ENCODE measurements at places on chromosomes 13 and 19.

DNA sequence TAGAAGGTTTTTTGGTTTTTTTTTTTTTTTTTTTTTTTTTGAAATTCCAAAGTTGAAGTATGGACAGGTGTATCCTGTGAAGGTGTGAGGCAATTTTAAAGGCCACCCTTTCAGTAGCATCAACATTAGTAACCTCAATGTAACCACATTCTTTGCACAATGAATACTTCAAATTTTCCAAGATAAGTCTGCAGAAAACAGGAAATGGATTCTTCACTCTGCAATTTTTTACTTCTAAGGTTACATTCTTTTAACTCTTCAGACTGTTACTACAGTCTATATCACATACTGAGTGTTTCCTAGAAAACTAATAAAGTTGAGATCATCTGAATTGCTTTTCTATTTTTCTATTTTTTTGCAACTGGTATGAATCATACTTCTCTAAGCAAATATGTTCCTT is 569.0 kb upstream of the GPC6 start:
- DNase-seq, result no peak

DNA sequence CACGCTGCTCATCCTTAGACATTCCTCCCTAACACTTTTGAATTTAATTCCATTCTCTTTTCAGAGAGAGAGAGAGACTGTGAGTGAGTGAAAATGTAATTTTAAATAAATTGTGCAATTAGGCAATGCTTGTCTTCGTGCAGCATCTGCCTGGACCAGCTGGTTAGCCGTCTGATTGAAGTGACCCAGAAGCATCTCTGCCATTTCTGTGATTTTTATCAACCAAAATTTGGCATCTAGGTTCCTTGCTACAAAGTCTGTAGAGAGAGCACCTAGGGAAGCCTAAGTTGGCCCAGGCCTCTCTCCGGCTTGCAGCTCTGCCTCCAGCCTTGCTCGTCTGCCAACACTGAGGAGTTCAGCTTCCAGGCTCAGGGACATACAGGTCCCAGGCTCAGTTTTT is 138.6 kb upstream of the GPR12 start:
- DNase-seq, result no peak

- DNase-seq, result no peak
These were observed 141.2 kb downstream of the TEX29 start for GRCh38 chr13:111461445-111462149.

DNA sequence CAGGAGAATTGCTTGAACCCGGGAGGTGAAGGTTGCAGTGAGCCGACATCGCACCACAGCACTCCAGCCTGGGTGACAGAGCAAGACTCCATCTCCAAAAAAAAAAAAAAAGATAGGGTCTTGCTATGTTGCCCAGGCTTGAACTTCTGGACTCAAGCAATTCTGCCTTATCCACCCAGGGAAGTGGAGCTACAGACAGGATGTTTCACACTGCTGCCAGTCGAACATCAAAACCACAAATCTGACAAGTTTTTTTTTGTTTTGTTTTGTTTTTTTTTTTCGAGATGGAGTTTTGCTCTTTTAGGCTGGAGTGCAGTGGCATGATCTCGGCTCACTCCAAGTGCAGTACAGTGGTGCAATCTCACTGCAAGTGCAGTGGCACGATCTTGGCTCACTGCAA is 10.8 kb downstream of the XPO4 start:
- no peak for DNase-seq

DNA sequence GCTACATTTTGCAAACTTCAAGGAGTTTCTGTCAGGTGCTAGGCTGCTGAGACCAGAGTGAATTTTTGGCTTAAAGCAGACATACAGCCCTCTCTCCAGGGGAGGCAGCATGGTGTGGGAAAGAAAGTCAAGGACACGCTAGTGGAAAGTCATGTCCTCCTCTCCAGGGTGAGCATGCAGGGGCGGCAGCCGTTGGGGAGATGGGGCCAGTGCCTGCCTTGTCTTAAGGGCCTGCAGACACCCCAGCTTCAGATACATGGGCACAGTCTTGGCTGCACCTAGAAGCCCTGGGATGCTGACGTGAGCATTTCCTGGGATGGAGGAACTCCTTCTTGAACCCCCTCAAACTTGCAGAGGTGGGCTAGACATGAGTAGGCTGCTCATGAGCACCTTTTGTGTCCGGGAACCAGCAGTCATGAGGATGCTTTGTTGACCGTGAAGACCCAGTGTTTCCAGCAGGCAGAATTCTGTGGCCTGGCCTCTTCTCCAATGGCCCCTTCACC is 43.3 kb upstream of the PEPD start:
- no peak for DNase-seq

DNA sequence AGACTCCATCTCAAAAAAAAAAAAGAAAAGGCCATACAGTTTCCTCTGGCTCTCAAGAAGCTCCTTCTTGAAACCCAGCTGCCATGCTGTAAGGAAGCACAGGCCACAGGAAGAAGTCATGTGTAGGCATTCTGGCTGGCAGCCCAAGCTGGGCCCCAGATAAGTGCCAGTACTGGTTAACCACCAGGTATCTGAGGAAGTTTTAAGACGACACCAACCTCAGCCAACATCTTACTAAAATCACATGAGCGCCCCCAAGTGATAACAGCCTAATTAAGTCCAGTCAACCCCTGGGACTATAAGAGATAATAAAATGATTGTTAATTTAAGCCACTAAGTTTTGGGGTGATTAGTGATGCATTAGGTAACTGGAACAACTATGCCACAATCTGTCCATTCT is 27.4 kb upstream of the AKT2 start:
- DNase-seq, result no peak

DNA sequence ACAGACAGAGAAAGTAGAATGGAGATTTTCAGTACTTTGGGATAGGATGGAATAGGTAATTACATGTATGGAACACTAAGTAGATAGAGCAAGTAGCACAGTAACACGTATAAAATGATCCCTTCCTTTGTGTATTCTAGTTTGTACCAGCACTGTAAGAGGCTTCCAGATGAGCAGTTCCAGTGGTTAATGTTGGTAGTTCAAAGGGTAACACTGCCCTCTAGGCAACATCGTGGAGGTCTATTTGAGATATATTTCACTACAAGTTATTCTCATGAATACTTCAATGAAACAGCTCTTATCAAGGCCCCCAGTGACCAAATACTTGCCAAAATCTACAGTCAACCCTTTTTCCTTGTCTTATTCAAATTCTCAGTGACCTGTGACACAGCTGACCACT is 13.5 kb upstream of the ZNF563 start:
- DNase-seq, result no peak

DNA sequence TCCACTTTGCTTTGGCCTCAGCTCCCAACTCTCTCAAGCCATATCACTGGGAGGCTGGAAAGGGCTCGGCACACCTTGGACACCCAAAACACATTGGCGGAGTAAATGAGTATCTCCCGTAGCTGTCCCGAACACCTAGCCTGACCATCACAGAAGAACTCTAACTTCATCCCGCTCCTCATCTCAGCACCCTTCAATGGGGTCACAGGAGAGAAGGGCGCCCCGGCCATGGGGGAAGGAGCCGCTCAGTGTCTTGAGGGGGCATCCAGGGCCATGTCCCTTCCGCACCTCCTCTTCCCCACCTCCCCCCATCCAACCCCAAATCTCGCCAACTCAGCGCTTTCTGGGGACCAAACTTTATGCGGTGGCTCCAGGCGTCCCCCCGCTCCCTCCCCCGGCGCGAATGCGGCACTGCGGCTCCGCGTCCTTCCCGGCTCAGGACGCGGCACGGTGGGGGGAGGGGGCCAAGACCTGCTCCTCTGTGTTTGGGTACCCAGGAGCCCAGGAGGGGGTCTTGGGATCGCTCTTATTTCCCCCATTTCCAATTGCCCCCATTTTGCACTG is 3.0 kb downstream of the KCNC3 start:
- DNase-seq, result no peak

GRCh38 chr13:48829536-48829935 is 146.2 kb upstream of the FNDC3A start:
- no peak for DNase-seq

GRCh38 chr13:111658145-111659100 is 338.0 kb downstream of the TEX29 start:
- DNase-seq, result no peak

DNA sequence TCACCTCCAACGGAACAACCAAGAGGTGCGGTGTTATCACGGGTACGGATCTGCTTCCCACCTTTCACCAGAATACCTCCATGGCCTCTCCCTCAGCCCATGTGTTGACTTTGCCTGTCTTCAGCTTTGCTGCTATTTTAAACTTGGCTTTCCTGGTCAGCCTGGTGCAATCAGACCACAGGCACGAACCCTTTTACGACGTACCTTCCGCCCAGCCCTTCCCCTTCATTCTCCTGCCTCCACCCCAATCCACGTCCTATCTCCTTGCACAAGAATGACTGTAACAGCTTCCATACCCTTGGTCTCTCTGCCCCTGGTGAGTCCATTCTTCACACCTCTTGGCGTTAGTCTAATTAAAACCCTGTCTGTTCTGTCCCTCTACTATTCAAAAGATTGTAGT is 431.7 kb downstream of the EFNB2 start:
- DNase-seq, result no peak

GRCh38 chr13:72221276-72221962 is 354.4 kb upstream of the DACH1 start:
- no peak for DNase-seq

DNA sequence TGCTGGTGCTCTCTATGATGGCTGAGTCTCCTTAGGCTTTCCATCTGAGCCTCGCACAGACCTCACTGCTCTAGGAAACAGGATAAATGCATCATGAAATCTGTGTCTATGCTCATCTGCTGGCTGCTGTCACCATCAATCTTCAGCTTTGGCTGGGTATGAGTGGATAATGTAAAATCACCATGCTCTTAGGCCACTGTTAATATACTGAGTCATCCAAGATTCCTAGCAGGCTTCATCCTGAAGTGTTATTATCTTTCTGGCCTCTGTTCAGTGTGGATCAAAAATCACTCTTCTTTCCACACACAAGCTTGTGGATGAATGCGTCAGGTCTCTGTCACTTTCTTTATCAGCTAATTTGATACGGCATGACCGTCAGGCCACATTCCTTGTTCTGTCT is 317.4 kb downstream of the NALCN start:
- DNase-seq, result no peak

GRCh38 chr19:9793071-9793591 is 24.6 kb upstream of the ZNF846 start:
- DNase-seq, result no peak

DNA sequence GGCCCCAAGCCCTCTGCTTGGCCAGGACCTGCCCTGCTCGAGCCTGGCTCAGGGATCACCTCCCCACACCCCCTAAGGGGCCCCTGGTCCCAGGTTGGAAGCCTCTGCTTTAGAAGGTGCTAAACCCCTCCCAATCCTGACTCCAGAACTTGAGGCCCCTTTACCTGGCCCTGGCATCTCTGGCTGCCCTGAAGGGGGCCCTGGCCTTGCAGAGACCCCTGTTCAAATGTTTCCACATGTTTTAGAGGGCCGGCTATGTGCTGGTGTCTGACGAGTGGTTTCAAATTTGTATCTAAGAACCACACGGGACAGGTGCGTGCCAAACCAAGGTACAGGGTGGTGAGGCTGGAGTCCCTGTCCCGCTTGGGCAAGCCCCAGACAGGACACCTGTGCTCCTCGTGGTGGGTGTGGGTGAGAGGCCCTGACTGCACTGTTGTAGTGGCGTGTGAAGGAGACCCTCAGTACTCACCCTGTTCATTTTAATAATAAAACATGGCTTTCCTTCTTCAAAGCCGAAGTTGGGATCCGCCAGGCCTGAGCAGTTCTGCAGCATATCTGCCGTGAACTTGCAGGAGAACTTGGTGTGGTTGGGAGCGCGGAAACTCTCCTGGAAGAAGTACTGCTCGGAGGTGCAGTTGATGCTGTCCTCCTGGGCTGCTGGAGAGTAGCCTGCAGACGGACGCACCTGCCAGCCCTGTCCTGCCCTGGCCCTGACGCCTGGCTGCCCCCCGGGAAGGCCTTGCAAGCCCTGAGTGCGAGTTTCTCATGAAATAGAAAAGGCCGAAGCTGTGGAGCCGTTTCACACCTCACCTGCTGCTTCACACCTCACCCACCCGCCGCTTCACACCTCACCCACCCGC is 5.4 kb downstream of the ATP4B start:
- no peak for DNase-seq

Data from esophagus squamous epithelium (tissue), 5 donors.